ENCODE measurements at places on chromosomes 4 and X. TPM values are rescaled to one million over a fixed set of nuclear protein-coding genes. Genes with fewer than 3 reads are reported as not detected.

GRCh38 chr4:137032222-137032621 lies 500.1 kb downstream of the PCDH18 start:
- DNase-seq, result no peak

- no peak for DNase-seq
Observed at GRCh38 chr4:172007889-172008288, 194.7 kb downstream of the GALNTL6 start.

GRCh38 chrX:37686996-37687395 lies 1.4 kb downstream of the XK start:
- no peak for DNase-seq

- DNase-seq, result no peak
Observed at GRCh38 chr4:39480902-39481695, 22.2 kb downstream of the LIAS start.

DNA sequence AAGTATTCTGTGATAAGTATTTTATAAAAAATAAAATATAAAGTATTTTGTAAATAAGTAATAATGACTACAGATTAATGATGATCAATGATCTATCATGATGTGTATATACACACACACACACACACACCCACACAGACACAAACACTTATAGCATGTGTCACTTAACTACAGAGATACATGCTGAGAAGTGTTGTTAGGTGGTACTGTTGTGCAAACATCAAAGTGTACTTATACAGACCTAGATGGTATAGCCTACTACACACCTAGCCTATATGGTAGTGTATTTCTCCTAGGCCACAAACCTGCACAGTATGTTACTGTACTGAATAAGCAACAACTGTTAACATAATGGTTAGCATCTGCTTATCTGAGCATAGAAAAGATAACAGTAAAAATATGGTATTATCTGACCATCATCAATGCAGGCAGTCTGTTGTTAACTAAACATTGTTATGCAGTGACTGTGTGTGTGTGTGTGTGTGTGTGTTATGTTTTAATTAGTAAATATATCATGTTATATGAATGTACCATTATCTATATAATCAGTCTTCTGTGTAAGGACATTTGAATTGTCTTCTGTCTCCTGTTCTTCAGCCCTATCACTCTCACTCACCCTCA lies 138.2 kb downstream of the CAMK2D start:
- no peak for DNase-seq

DNA sequence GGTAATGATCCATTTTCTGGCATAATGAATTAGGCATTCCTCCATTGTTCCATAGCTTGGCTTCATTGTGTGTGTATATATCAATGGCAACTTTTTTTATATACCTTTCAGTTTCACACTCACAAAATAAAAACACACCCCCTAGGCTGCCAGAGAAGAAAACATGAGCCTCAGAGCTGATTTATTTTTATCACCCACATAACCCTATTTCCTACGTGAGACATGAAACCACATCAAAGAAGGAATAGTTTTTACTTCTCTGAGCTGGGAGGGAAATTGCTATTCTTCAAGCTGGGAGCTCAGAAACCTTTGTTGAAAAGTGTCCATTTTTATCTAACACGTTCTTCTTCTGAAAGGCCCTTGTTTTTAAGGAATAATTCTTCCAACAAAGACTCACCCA lies 126.7 kb upstream of the RAI2 start:
- DNase-seq, result peak; percentile 58

DNA sequence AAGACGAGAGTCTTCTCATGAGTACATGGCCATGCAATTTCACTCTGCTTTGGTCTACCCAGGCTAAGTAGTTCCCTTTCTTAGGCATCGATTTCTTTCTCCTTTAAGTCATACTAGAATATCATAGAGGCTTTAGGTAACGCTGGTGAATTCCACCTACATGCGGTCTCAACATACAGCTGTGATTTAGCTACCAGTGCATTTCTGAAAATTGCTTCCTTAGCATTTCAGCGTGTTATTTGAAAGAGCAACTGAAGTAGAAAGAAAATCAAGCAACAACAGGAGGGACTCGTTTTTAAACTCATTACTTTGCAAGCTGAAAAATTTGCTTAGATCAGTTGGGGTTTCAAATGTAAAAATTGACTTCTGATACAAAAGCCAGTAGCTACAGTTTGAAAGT lies 48.1 kb upstream of the RASGEF1B start:
- no peak for DNase-seq

GRCh38 chr4:102825261-102826091 lies 1.9 kb downstream of the UBE2D3 start:
- DNase-seq, result peak; percentile 81

DNA sequence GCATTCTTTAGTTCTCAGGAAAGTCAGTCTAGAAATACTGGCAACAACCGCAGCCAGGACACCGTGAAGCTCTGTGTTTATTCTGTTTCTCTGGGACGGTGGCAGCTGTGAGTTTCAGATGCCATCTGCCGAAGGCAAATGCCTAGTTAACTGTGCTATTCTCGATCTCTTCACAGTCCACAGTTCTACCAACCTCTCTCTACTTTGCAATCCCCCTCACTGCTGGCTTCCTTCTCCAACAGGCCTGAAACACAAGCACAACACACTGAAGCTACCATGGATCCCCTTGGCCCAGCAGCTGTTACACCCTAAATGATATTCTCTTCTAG lies 118.8 kb downstream of the ZNF827 start:
- DNase-seq, result no peak

DNA sequence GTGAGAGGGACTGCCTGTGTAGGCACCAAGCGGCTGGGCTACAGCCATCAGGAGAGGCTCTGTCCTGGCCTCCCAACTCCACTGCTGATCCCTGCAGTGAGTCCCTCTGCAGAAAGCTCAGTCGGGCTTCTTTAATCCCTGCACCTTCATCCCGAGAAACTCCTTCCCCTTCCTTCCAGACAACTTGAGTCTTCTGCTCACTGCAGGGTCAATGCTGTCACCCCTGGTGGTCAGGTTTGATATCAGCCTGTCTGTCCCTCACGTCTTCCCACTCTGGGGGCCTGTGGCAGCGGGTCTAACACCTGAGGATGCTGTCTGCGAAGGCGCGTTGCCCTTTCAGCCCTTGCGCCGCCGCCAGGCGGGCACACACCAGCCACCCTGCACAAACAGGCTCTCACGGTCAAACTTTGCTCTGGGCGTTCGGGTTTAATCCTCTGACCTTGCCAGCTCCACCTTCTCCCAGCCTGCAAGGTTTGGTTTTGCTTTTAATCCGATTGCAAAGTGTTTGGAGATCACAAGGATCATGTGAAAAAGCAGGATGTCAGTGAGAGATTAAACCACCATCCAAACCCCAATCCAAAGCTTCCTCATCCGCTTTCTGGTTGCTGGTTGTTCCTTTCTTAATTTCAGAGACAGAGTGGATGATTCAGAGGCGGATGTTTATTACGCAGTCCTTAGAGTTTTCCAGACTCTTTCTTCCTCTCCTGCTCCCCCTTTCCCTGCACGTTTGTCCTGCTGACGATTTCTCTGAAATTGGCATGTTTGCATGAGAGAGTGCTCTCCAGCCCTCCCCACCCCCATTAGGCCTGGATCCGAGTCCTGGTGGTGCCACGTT lies 74.8 kb upstream of the SLC34A2 start:
- DNase-seq, result no peak

DNA sequence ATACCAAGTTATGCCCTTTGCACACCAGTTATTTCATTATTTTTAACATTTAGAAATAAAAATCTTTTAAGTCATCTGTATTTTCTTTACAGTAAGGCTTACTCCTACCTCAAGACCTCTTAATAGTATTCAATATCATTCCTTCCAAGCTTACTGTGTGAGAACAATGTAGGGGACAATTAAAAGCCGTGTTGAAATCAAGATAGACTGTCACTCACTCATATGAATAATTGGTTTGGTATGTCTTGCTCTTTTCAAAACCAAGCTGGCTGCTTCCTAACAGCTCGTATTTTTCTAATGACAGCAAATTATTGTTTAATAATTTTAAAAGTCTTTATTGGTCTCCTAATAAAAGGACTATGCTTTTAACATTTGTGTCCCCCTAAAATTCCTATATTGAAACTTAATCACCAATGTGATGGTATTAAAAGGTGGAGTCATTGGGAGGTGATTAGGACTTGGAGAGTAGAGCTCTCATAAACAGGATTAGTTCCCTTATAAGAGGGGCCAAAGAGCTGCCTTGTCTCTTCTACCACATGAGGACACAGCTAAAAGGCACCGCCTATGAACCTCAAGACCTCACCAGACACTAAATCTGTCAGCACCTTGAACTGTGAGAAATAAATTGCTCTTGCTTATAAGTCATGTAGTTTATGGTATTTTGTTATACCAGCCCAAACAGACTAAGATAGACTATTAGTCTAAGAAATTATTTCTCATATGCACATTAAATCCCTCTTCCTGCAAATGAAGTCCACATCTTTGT lies 4.1 kb downstream of the ABCB7 start:
- DNase-seq, result no peak

DNA sequence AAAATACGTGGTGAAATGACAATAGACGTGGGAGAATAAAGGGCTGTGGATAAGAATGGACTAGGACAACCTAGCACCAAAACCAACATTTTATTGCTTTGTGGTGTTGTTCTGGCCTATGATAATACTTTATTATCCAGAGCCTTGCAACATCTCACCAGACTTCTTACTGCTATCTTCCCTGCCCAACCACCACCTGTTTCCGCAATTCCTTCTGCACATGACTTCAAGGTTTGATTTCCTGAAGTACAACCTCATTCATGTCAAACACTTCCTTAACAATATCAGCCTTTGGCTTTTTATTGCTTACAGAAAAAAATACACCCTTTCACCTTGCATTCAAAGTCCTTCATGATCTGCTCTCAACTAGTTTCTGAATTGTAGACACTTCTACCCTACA lies 84.8 kb downstream of the RTL3 start:
- no peak for DNase-seq

DNA sequence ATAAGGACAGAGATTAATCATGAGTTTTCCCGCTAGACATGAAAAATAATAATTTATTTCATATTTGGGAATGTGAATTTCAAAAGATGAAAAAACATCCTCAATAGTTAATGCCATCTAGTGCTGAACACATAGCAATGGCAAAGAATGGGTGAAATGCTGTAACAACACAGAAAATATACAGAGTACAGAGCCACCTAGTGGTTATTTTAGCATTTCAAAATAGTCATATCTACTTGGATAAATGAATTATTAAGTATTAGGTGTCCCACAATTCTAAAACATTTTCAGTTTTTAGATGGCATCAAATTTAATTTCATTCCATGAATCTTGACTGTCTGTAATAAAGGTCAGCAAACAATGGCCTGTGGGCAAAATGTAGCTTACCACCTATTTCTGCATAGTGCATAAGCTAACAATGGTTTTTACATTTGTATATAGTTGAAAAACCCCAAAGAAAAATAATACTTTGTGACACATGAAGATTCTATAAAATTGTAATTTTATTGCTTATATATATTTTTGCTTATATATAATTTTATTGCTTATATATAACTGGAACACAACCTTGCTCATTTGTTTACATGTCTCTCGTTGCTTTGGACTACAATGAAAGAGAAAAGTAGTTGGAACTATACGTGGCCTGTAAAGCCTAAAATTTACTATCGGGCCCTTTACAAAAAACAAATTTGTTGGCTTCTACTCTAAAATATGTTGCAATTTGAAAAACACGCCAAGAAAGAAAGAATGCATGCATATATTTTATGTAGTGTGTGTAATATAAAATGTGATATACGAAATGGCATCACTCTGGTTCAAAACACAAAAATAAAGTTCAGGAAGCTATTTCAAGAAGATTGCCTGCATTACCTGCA lies 99.1 kb upstream of the FAM47C start:
- DNase-seq, result no peak

GRCh38 chr4:78661921-78662521 lies 110.5 kb downstream of the ANXA3 start:
- peak; percentile 66 for DNase-seq

GRCh38 chr4:137474711-137475301 lies 57.5 kb downstream of the PCDH18 start:
- DNase-seq, result no peak

DNA sequence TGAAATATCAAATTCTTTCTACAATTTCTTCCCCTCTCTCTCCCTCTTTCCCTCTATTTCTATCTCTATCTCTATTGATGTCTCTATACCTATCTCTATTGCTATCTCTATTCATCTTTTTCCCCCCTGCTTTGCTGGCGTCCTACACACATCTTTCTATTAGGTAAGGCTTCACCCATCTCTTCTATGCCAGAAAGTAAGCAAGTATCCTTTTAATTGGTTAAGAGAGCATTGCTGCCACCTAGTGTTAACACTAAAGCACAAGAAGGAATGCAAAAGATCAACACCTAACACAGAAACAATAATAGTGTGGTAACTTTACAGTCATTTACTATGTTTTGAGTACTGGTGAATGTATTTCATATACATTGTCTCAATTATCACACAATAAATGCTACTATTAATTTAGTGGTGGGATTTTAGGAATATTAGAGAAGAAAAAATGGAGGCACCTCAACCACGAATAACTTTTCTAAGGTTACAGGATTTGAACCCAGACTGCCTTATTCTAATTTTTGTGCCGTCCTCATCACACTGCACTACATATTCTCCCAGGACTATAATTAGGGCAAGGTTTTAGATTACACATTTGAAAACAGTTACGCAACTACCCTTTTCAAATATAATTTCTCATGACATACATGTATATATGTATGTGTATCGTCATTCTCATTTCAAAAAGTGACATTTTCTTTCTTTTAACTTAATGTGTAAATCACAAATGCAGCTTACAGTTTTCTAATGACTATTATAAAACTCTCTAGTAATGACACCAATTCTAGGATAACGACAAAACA lies 3.7 kb upstream of the C4orf36 start:
- peak; percentile 78 for DNase-seq

- DNase-seq, result no peak
Observed at GRCh38 chr4:126404549-126404948, 1089.8 kb downstream of the FAT4 start.

- no peak for DNase-seq
Observed at GRCh38 chr4:108536577-108536976, 83.8 kb upstream of the RPL34 start.

- DNase-seq, result no peak
Observed at GRCh38 chr4:157896726-157897125, 276.1 kb downstream of the GASK1B start.

Gene ERAS
- not detected for total RNA-seq

Gene KLHL4
- total RNA-seq, result not detected

Gene RAB40AL
- total RNA-seq, result 0.26 TPM

Gene MAOA
- total RNA-seq, result 1.8 TPM

Gene RHOXF2
- total RNA-seq, result not detected

Gene GUCY1B1
- 0.66 TPM for total RNA-seq
